ENCODE measurements at places on chromosomes 3 and 15. TPM values are rescaled to one million over a fixed set of nuclear protein-coding genes. Genes with fewer than 3 reads are reported as not detected.

The GOLGA6L9 gene
- 8.4 TPM for total RNA-seq

The MAPK6 gene
- total RNA-seq: 48.3 TPM

The MED12L gene
- total RNA-seq: 8.5 TPM

The SACM1L gene
- 65.5 TPM for total RNA-seq

The SSUH2 gene
- total RNA-seq: 2.2 TPM

The CCDC54 gene
- total RNA-seq: not detected

The FANCD2OS gene
- not detected for total RNA-seq

The ASB14 gene
- total RNA-seq: 3.4 TPM

The CADPS gene
- total RNA-seq: 13.3 TPM

The HEG1 gene
- 67.7 TPM for total RNA-seq

DNA sequence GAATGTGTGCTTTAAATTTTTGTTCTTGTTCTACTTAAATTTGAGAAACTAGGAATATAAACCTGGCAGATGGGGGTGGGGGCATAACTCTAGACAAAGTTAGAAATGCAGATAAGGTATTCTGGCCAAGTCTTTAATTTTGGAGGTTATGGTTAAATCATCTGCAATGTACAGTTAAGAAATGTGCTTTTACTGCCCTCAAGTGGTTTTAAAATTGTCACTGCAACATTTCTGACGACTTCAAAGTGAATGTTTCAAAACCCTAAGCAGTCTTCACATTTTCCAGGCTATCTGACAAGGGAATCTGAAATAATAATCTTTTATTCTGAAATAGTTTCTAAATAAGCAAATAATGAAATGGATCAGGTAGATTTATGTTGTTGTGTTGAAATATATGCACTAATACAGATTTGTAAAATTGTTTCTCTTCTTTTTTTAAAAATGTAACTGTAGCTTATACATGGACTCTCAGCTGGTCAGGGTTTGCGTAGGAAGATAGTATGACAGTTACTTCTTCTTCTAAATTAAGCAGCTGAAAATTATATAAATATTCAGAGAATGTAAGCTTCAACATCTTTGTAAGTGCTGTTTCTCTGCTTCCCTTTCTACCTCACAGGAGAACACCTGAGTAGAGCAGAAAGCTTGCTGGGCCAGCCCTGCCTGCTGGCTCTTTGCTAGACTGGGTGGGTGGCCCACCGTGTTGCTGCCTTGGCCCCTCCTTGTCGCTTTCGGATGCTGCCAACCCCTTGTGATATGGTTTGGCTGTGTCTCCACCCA, 45.0 kb downstream of the SUCNR1 start:
- DNase-seq: peak; percentile 72

DNA sequence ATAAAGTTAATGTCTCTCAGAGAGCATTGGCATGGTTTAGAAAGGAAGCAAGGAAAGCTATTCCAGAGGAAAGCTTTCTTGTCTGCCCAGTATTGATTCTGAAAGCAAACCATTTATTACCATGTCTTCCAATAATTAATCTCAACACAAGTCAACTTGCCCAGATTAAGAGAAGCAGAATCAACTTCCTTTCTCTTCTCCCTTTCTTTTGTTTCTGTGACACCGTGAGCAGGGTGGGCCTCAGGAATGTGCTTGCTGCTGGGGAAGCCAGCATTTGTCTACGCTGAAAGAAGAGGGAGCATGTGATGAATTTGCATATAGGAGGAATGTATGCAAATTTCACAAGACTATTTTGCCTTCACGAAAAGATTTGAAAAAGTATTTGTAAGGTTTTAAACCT, 368.6 kb upstream of the ROPN1 start:
- peak; percentile 55 for DNase-seq

DNA sequence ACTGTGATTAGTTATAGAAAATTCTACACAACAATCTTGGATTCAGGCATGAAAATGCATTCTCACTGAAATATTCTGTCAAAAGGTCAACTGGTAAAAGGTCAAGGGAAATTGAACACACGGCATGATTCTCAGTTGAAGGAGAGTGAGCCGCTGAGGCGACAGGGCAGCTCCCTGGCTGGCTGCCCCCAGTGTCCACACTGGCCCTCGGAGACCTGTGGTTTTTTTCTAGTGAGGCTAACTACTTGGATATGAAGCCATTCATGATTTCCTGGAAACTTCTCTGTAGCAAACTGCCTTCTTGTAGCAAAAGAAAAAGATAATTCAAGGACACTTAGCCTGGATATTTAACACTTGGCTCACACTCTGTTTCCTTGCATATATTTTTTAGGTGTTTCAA, 37.2 kb downstream of the AADACL2 start:
- peak; percentile 53 for DNase-seq

DNA sequence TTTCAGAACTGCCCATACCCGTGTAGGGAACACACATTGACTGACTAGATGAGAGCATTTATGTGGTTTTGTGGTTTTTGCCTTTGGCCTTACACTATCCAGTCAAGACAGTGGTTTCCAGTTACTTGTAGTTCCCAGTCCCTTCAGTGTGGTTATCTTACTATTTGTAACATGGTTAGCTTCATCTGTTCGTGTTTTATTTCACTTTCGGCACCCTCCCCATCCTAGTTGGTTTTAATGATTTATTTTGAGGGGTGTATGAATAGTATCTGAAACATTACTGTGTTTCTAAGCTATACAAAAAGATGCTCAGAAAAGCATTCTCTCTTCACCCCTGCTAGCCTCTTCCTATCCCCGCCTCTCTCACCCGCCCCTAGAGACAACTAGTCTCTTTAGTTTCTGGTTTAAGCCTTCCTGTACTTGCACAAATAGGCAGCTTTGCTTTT, 14.1 kb downstream of the LYSMD4 start:
- no peak for DNase-seq

DNA sequence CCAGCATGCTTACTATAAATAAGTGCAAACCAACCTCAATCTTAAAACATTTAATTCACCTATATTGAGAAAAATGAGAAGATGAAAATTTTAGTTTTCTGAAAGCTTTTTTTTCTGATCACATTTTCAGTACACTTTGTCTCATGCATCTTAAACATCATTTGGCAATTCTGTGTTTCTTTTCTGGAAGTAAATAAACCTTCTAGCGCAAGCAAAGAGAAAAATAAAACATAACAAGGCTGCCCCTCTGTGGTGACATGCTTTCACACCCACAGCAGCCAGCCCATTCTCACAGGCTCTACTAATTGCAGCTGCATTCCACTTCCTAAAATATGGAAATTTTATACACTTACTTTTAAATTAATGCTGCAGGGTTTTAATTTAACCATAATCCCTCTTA, 90.1 kb downstream of the NEK10 start:
- peak; percentile 69 for DNase-seq

DNA sequence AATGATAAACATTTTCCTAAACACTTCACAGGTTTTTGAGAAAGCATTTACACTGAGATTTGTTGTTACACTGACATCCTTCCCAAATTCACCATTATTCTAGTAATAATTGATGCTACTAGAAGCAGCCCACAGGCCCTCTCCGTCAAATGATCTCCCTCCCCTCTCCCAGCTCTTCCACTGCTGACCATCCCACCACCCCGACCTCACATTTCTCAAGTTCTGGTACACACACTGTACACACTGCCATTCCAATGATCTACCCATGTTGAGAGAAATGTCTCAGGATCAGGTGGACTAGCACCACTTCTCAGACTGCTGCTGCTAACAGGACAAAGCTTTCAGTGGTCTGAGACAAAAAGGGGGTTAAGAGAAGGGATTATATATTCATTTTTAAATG, 3.5 kb downstream of the TBC1D5 start:
- no peak for DNase-seq

- DNase-seq: no peak
Measured at GRCh38 chr3:48155122-48155521, 33.1 kb downstream of the CDC25A start.

GRCh38 chr3:124652009-124652408, 78.2 kb upstream of the UMPS start:
- no peak for DNase-seq

- peak; percentile 55 for DNase-seq
Measured at GRCh38 chr3:113247675-113248458, 36.5 kb downstream of the BOC start.

- no peak for DNase-seq
Measured at GRCh38 chr3:33062866-33063265, 34.1 kb downstream of the GLB1 start.

DNA sequence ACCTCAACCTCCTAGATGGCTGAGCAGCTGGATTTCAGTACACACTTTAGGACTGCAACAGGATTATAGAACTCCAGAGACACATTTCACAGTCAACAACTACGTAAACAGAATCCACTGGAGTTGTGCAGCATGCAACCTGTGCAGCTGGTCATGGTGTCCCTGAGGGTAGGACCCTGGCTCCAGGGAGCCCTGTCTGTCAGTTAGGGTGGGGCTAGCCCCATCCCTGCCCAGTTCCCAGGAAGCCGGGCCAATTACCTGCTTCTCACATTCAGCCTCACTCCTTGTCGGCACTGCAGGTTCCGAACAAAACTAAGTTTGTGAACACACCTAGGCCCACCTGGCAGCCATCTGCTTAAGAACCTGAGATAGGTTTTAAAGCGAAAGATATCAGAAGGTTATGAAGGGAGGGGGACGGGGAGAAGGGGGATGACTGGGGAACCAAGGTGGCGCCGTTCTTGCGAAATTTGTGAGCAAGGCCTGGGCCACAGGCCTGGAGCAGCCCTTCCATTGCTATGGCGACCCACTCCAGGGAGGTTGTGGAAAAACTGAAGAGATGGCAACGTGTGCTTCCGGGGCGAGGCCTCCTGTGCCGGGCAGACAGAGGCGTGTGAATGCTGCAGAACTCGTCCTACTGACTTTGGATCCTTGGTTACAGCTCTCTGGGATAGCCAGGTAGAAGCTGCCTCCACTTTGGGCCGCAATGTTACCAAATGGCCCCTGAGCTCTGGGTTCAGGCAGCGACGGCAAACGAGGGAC, 25.3 kb downstream of the ACSBG1 start:
- peak; percentile 44 for DNase-seq

- DNase-seq: no peak
Measured at GRCh38 chr15:36911322-36911944, 188.9 kb downstream of the MEIS2 start.

DNA sequence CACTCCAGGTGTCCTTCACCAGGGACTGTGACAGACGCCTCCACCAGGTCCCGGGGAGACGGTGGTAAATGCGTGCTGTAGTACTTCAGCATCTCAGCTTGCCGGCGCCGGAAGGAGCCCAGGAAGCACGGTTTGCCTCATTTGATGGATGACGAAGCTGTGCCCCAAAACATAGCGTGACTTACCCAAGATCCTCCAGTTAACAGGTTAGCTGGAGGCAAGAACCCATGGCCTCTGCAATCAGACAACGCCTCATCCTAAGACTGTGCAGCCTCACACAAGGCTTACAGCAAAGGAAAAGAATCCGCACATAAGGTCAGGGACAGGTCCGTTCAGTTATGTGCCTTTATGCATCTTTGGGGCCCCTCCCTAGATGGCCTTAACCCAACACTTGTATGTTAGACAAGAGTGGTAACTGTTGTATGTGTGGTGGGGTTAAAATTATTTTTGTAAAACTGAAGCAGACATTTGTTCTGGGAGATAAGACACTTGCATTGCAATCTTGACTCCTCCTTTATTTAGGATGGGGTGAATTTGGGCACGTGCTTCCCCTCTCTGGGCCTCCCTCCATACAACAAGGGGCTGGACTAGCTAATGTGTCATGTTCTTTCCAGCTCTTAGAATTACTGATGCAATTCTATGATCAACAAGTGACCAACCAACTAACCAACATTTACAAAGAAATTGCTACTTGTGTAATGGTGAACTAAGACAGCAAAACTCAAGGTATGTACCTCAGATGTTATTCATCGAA, 39.4 kb downstream of the VGLL4 start:
- DNase-seq: no peak

- no peak for DNase-seq
Measured at GRCh38 chr3:128470134-128470899, 3.6 kb upstream of the DNAJB8 start.

GRCh38 chr15:61449186-61449702, 220.1 kb upstream of the RORA start:
- DNase-seq: no peak

DNA sequence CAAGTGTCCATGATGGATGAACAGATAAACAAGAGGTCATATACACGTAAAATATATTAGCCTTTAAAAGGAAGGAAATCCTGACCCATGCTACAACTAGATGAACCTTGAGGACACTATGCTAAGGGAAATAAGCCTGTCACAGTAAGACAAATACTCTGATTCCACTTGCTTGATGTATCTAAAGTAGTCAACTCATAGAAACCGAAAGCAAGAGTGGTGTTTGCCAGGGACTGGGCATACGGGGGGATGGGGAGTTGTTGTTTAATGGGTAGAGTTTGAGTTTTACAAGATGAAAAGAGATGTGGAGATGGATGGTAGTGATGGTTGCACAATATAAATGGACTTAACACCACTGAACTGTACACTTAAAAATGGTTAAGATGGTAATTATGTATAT, 65.4 kb downstream of the C3orf70 start:
- DNase-seq: no peak

GRCh38 chr3:61848885-61849284, 287.5 kb downstream of the PTPRG start:
- DNase-seq: peak; percentile 72

DNA sequence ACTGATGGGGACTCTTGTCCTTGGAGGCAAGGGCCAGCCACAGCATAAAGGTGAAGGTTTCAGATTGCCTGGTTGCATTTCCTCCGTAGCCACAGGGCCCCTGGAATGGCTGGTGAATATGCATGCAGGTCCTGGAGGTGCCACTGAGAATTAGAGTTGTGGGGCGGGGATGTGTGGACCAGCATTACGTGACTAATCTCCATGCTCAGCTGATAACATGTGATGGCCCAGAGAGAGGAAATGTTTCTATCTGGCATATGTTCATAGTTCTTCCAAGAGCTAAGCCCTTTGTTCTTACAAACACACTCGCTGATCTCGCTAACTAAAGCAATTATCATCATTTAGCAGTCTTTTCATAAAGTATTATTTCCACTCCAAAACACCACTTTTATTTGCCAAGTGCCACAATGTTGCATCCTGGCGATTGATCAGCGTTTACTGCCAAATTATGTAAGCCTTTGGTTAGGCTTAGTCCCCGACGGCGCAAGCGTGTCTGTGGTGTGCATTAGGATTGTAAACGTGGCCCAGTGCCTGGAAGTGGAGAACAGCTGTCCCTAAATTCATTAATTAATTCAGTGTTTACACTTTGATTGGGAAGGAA, 55.9 kb downstream of the CGNL1 start:
- peak; percentile 80 for DNase-seq

- no peak for DNase-seq
Measured at GRCh38 chr3:197718891-197719290, 17.8 kb downstream of the RUBCN start.

DNA sequence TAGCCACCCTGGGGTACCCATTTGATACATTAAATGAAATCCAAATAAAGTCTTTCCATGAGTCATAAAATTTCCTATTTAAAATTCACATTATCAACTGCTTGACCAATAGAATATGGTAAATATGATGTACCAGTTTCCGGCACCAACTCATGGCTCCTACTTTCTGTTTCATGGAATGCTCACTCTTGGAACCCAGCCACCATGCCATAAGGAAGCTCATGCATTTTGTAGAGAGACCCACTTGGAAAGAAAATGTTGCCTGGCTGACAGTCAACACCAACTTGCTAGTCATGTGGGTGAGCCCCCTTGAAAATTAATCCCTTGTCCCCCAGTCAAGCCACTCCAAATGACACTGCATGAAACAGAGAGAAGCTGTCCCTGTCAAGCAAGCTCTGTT, 57.2 kb downstream of the WWTR1 start:
- DNase-seq: peak; percentile 79

- DNase-seq: no peak
Measured at GRCh38 chr15:66254089-66254950, 770 bp upstream of the MEGF11 start.

GRCh38 chr15:33298631-33299030, 12.1 kb upstream of the RYR3 start:
- no peak for DNase-seq
